ENCODE measurements at places on chromosomes 11 and 22.

DNA sequence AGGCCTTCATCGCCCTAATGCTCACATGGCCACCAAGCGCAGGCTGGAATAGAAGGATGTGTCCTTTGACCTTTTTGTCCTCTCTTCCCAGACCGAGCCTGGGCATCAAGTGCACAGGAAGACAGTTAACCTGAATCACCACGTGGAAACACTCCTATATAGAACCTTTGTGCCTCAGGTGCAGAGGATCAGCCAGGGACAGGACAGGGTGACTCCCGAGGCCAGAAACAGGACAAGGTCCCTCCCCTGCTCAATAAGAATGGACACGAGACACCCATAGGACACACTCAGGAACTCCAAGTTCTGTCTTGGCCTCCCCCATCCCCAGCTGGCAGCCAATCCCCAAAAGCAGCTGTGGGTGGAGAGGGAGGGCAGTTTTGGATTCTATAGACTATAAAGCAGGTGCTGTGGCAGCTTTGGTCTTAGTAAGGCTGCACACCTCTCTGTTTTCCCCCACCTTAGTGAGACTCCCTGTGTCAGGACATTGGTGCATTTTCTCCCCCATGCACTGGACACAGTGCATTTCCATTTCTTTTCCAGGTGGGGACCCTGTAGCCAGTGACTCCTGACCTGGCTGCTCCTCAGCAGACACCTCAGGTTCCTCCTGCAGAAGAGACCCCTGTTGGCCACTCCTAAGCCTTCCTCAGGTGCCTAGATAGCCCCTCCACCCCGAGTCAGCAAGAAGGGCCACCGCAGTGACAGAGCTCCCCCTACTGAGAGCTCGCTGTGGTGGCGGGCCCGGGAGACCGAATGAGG is 43.6 kb upstream of the POU2AF1 start:
- DNase-seq, result peak; percentile 83

DNA sequence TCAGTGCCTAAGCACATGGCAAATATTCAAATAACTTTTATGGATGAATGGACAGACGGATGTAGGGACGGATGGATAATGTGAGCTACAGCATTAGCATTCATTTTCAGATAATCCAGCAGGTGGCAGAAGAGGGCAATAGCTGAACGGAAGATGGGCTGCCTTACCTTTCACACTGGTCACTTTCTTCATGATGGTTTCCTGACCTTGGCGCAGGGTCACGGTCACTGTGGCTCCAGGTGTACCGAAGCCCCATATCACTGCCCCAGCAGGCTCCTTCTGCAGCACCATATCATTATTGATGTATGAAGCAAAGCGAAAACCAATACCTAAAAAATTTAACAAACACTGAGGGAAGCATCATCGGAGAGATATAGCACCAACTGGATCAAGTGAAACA is 4.3 kb downstream of the SIAE start:
- no peak for DNase-seq

DNA sequence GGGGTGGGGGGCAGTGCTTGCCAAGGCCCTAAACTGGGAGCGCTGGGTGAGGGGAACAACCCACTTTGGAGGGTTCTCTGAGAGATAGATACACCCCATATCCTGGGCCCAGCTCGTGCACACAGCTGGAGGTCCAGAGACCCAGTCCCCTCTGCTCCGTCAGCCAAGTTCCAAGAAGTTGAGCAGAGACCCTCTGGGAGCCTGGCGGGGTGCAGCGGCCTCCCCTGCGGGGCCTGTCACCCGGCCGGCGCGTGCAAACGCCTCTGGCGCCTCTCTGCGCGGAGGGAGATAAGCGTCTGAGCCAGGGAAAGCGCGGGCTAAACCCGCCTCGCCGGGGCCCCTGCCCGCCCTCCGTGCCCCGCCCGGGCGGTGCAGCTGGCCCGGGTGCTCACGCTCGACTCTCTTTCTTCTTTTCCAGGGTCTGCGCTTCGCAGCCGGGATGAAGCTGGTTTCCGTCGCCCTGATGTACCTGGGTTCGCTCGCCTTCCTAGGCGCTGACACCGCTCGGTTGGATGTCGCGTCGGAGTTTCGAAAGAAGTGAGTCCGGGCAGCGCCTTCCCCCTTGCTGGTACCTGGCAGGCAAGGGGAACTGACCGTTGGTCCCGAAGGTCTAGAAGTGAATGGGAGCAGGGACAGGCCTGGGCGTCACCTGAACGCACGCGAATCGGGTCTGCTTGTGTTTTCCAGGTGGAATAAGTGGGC is 540 bp downstream of the ADM start:
- peak; percentile 75 for DNase-seq

DNA sequence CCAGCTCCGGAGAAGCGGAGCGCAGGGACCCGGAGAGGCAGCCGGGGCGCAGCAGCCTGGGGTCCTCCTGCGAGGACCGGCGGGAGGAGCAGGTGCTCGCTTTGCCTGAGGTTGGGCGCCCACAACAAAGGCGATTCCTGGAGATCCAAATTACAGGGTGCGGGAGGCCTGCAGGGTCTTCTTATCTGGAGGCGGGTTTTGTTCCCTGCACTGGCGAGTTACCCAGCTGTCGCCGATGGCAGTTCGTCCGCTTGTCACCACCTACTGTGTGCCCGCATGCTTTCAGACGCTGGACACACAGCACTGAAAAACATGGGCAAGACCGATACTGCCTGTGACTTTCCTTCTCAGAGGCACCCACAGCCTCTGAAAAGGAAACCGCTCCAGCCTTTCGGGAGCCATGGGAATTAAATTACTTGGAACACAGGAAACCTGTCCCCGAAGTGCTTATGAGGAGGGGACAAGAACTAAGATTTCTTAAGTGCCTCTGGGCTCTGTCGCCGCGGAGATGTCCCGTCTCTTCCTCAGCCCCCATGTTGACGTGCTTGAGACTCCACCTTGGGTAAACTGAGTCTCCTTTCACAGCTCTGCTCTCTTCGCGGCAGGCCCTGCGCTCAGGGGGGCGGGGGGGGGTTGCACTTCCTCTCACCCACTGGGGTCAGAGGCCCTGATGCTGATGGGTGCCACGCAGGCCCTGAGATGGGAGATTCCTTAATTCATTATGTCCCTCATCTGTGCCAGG is 1.3 kb upstream of the ZFTA start:
- DNase-seq, result no peak

DNA sequence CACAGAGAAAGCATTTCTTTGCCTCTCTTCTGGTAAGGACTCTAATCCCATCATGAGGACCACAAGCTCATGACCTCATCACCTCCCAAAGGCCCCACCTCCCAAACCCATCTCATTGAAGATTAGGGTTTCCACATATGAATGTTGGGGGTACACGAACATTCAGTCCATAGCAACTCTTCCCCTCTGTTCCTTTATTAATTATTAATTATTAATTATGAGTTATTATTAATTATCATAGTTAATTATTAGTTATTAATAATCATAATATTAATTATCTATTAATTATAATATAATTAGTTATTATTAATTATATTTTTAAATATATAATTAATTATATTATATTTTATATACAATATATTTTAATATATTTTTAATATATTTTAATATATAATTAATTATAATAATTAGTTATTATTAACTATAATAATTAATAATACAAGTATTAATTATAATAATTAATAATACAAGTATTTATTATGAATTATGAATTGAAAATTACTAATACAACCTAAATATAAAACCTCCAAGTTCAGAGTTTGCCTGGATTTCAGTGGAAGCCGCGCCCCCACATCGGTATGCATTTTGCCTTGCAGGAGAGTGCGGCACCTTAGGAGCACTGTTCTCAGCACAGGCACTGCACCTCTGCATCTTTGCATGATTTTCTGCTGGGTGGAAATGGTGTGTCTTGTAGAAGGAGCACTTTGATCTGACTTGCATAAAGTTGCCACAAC is 128.0 kb upstream of the FGF3 start:
- DNase-seq, result peak; percentile 6

DNA sequence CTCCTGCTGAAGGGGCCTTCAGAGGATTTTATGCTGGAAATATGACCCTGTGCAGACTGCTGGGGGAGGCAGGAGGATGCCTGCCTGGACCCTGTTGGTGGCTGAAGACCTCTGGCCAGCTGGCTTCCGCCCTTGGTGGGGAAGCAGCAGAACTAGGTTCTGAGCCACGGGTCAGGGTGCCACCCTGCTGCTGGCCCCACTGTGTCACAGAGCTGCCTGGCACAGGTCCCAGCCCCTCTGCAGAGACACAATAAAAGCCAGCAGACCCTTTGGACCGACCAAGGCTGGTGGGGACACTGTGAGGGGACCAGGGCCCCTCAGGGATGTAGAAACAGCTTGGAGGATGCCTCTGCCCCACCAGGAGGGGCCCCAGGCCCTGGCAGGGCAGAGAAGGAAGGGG is 6.9 kb upstream of the SREBF2 start:
- DNase-seq, result no peak

GRCh38 chr11:101916422-101916821 is at the start of gene ANGPTL5:
ANGPTL5 (minus strand) TSS chr11:101916522; CDS start chr11:101907909, 8,613 bp downstream.
- DNase-seq, result no peak

DNA sequence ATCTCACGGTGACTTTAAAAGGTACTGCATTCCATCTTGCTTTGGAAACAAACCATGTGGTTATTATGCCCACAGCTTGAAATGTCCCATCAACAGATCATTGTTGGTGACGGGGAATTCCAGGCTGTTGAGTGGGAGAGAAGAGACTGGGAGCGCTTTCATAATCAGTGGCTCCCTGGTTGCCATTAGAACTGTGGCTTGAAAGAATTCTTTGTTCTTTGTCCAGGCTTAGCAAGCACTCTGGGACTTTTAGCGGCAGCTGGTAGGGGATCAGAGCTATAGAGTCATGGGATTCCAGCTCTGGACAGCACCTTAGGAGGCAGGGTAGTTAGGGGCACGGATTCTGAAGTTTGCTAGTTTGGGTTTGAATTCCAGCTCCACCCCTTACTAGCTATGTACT is 22.0 kb downstream of the MMP20 start:
- no peak for DNase-seq

GRCh38 chr11:12439615-12440014 is 62.2 kb downstream of the PARVA start:
- DNase-seq, result no peak

- DNase-seq, result no peak
Observed at GRCh38 chr11:4704054-4704789, at the start of gene MMP26. MMP26 (plus strand) TSS chr11:4704784.

DNA sequence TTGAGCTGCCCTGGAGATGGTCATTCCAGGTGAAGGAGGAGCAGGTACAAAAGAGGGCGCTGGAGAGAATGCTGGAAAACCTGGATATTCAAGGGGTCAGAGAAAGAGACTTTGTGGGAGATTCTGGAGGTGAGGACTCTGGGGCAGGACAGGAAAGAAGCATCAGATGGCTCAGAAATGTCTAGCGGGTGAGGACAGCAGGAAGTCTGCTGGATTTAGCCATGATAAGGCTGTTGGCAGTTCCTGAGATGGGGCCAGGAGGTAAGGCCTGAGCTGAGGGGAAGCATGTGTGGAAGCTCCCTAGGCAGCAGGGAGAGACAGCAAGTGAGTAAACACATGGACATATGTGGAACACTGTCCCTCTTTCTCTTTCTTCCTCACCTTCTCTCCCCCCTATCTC is 1.5 kb downstream of the UPB1 start:
- DNase-seq, result no peak

DNA sequence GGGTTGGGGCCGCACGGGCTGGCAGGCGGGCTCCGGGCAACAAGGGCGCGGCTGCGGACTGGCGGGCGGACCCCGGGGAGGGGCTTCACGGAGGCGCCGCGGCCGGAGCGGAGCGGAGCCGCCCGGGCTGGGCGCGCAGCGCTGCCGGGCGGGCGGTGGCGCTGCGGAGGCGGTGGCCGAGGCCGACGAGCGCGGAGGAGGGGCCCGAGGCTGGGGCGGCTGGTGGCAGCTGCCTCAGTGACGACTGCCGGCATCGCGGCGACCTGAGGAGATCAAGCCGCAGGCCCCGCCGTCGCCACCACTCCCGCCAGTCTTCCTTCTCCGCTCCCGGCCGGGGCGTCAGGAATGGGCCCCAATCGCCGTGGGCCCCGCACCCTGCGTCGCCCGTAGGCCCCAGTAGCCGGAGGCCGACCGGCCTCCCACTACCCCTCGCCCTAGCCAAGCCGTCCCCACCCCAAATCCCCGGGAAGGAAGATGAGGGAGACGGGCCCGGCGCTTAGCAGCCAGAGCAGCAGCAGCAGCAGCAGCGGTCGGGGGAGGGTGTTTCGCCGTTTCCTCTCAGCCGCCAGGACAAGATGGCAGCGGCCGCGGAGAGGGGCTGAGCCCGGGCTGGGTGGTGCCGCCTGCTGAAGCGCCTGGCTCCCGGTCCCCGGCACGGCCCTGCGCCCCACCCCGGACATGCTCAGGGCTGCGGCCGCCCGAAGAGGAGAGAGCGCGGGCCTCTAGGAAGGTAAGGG is at the start of gene HIPK3:
Gene HIPK3, plus strand, starts transcription at position 222 of the 737 bp plus-strand sequence.
- peak; percentile 95 for DNase-seq

GRCh38 chr22:38067028-38067415 is 9.8 kb downstream of the PICK1 start:
- no peak for DNase-seq

DNA sequence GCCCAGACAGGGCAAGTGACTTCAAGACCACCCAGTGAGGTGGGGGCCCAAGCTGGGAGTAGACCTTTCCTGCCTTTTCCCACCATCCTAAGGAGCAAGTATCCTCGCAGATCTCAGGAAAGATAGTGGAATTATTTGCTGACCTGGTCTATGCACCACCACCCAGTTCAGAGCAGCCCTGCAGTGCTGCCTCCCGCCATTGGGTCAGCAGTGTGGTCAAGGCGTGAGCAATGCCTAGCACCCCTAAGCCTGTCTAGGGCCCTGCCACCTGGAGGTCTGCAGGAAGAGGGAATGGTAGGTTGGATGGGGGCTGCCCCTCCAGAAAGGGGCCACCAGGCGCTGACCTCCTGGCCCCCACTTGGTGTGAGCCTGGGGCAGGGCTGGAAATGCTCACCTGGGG is 6.5 kb downstream of the MTFP1 start:
- no peak for DNase-seq

Measured in upper lobe of right lung (tissue), 1 donor.